ENCODE measurements at places on chromosomes 6 and 20.

- DNase-seq, result no peak
Measured at GRCh38 chr6:110270165-110270564, 88.0 kb downstream of the METTL24 start.

DNA sequence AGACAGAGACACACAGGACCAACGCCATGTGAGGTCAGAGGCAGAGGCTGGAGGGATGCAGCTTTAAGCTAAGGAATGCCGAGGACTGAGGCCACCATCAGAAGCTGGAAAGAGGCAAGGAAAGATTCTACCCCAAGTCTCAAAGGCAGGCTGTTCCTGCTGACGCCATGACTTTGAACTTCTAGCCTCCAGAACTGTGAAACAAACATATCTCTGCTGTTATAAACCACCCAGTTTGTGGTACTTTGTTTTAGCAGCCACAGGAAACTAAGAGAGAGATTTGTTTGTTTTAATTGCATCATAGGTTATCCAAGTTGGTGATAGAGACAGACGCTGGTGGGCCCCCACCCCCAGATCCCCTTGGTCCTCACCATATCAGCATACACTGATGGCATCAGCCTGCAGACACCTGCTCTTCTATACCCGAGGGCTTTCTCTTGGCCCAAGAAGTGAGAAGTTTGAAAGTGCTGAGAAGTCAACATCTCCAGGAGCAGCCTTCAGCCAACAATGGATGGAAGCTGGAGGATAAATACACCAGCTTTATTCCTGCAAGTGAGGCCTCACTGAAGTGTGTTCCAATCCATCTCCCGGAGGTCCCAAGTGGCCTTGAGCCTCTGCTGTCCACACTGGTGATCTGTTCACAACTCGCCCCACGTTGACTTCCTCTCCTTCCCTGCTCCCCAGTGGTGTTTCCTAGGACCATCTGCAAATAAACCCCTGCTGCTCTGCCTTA, 154.7 kb downstream of the BTBD3 start:
- DNase-seq, result no peak

GRCh38 chr20:1674361-1674760, 16.8 kb upstream of the SIRPG start:
- no peak for DNase-seq

DNA sequence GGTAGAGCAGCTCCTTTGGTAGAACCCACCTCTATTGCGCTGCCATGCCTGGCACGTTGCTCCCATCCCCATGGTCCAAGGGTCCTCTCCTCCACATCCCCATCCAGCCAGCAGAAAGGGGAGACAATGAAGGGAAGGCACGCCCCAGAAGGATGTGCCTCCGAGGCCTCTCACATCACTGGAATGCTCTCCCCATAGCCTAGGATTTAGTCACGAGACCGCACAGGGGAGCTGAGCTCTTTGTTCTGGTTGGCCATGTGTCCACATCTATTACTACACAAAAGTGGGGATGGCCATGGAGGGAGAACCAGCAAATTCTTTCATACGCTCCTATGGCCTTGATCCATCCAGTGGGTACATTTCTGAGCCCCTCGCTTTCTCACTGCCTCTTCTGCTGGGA, 60.5 kb upstream of the SALL4 start:
- no peak for DNase-seq

DNA sequence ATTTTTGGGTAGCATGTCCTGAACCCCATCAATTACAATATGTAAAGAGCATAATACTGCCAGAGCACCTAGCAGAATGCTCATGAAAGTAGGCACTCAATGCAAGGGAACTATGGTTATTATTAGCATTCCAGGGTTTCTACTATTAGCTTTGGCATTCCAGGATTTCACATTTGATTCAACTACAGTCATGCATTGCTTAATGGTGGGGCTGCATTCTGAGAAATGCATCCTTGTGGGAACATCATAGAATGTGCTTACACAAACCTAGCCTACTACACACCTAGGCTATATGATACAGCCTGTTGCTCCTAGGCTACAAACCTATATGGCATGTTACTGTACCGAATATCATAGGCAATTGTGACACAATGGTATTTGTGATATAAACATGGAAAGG, 247.8 kb downstream of the CD83 start:
- no peak for DNase-seq

DNA sequence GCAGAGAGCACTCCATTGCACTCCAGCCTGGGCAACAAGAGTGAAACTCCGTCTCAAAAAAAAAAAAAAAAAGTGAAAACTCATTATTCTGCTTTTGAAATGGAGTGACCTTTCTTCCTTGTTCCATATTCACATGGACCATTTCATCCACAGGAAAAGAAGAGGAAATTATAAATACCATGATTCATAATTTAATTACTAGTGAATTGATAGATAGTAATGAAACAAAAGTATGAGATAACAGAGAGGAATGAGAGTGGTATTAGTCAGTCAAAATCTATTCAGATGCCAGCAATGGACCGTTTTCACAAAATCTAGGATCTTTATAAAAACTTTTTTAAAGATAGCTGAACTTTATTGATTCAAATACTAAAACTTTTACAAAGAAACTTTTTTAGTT, 443.1 kb upstream of the FLRT3 start:
- DNase-seq, result no peak

DNA sequence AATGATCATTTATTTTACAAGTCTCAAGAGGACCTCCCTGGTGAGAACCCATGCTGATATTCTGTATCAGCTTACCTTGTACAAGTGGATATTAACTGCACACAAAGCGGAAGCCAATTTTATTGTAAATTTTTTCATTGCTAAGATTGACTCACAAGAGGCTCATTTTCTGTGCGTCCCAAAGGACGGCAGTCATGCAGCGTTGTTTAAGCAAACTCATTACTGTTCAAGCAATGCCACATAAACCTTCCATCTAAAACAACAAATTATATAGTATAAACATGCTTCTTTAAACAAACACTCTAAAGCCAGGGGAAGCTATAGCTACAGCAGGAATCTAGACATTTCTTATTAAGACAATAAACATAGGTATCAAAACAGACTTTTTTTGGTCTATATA, 575.3 kb downstream of the FRK start:
- no peak for DNase-seq

GRCh38 chr20:41249411-41250281, 67.9 kb downstream of the ZHX3 start:
- no peak for DNase-seq

DNA sequence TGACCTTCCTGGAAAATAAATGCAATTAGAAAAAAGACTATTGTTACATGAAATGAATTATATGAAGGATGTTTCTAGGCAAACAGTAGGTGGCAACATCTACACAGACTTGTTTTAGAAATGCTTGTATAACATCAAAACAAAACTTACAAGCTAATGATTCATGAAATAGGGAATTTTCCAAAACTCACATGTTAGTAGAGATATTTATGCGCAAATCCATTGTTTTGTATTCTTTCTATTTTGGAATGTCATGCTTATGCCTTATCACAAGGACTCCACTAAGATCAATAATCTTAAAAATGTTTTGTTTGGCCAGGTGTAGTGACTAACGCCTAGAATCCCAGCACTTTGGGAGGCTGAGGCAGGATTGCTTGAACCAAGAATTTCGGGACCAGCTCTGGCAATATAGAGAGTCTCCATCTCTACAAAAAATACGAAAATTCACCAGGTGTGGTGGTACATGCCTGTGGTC, 32.3 kb upstream of the LGSN start:
- DNase-seq, result no peak

- no peak for DNase-seq
Measured at GRCh38 chr6:43217351-43217750, 11.9 kb downstream of the DNPH1 start.

GRCh38 chr6:43887906-43888683, 118.1 kb downstream of the VEGFA start:
- no peak for DNase-seq

Data from SHP77 (cell line).